ENCODE measurements at places on chromosomes 7 and 10. TPM values are rescaled to one million over a fixed set of nuclear protein-coding genes. Genes with fewer than 3 reads are reported as not detected.

DKK1 gene
- polyA plus RNA-seq = 0.39 TPM

- no peak for DNase-seq
Measured at GRCh38 chr7:2758673-2759616, 70.9 kb downstream of the AMZ1 start.

GRCh38 chr10:69425511-69426298 is 9.0 kb upstream of the TACR2 start:
- DNase-seq = no peak

- DNase-seq = no peak
Measured at GRCh38 chr7:69467826-69468225, 130.4 kb upstream of the AUTS2 start.
